D341Med (cell line): ENCODE measurements at places on chromosomes 13 and 19.
A peak's percentile ranks its signal among the peaks of the same experiment; 100 is the strongest.

- DNase-seq, result no peak
Measured at GRCh38 chr19:29952646-29953045, 10.6 kb downstream of the URI1 start.

GRCh38 chr13:107518292-107518691 lies 697.0 kb downstream of the LIG4 start:
- DNase-seq, result no peak

GRCh38 chr19:31139871-31140505 lies 209.2 kb downstream of the TSHZ3 start:
- DNase-seq, result no peak

DNA sequence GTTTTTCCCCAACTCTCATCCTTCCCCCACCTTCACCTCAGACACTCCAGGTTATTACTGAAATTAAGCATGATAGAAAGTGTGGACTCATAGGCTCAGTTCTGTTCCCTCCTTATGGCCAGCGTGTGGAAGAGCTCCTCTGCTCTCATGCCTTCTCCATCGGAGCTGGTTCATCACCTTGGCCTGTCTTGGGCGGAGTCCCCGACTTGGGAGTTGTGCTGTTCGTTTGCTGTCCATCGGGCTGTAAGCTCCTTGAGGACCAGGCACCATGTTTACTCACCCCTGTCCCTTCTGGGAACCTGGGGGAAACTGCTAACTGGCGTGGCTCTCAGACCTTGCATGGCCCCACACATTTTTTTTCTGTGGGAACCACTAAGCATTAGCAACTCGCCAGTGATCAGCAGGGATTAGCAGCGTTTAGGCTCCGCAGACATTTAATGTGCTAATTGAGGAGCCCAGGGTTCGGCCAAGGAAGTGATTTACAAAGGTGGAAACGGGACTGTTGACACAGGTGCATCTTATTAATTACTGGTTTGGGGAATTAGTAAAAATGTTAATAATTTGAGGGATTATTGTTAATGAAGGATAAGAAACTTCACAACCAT lies 123.8 kb downstream of the TM9SF2 start:
- peak; percentile 48 for DNase-seq

- DNase-seq, result no peak
Measured at GRCh38 chr19:18800636-18801035, 9.5 kb upstream of the COMP start.

DNA sequence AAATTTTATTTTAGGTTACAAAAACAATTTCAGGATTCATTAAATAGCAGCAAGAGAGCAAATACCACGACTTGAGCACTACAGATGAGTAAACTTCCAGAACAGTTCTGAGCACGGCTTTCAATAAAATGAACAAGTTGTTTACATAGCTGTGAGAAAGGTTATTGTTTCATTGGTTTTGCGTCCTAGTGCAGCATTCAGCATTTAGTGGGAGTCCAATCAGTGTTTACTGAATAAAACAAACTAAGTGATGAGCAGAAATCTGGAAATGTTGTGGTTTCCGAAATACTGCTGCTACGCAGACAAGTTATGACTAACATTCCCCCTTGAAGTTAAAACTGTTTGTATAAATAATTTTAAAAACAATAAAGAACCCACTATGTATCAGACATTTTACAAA lies 251.5 kb upstream of the STARD13 start:
- no peak for DNase-seq

- peak; percentile 4 for DNase-seq
Measured at GRCh38 chr13:82165396-82166174, 1716.7 kb downstream of the SLITRK1 start.

DNA sequence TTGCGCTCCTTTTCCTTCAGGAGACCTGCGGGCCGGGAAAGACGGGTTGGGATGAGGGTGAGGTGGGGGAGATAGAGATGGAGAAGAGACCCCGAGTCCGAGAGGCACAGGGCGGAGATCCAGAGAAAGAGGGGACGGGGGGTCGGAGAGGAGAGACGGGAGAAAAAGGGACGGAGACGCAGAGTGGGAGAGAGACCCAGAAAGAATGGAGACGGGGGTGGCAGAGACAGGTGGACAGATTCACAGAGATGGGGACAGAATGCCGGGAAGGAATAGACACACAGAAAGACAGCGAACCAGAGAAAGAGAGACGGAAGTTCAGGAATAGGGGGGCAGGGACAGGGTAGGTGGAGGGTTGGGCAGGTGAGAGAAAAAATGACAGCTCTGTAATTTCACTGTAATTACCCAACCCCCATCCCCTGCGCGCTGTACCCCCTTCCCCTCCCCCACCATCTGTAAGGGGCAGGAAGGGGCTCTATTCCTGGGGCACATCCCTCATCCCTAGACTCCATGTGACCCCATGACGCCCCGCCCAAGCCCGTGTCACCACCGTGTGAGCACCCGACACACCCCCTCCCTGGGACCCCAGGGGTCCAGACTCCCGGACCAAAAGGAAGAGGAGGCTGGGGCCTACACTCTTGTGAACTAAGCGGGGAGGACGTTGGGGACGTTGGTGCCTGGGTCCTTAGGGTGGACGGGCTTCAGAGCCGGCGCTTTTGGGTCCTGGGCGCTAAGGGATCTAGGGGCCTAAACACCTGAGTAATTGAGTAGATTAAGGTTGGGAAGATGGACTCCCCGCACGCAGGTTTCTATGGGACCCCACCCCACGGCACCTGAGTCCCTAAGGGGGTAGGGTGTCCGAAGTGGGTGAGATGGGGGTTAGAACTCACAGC lies 967 bp downstream of the DBP start:
- peak; percentile 48 for DNase-seq

DNA sequence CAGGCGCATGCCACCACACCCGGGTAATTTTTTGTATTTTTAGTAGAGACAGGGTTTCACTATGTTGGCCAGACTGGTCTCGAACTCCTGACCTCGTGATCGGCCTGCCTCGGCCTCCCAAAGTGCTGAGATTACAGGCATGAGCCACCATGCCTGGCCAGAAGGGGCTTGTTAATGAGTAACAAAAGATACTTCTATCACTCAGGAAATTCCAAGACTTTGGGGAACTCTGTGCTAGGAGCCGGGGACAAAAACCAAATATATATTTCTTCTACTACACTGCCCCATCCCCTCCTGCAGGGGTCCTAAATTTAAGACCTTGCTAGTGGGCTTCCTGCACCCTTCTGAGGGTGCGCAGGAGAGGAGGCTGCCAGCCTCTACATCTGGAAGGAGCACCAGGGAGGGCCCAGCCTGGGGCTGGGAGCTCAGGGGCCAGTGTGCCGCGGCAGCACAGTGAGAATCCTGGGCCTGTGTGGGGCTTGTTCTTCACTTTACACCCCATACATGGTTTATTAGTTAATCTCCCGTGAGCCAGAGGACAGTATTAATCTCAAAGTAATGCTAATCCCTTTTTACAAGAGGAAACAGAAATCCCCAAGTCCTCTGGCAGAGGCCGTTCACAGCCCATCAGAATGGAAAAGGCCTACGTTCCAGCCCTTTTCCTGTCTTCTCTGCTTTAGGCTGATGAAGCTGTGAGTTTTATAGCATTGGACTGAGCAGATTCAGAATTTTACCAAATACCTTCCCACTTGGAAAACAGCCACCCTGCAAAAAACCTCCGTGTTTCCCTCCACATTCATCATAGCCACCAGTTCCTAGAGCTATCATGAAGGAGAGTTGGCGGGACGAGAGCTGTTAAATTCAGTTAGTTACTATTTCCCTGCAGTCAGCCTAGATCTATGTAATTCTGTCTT lies 44.4 kb upstream of the NPAS1 start:
- DNase-seq, result peak; percentile 83

- no peak for DNase-seq
Measured at GRCh38 chr13:90918536-90918935, 429.0 kb upstream of the MIR17HG start.

DNA sequence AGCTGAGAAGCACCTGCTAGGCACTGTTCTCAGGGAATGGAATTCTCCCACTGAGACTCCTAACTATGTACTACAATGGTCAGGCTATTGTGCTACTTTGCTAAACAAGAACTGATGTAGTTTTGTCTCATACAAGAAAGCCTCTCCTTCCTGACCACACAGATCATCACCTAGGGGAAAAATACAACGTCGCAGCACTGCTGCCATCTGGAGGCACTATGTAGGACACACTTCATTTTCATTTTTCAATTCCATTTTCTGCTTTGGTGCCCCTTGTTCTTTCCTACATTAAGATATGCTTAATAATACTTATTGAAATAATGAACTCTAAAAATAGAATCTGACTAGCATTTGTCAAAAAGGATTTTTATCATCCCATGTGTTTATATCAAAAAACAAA lies 21.1 kb downstream of the PROSER1 start:
- DNase-seq, result peak; percentile 61

DNA sequence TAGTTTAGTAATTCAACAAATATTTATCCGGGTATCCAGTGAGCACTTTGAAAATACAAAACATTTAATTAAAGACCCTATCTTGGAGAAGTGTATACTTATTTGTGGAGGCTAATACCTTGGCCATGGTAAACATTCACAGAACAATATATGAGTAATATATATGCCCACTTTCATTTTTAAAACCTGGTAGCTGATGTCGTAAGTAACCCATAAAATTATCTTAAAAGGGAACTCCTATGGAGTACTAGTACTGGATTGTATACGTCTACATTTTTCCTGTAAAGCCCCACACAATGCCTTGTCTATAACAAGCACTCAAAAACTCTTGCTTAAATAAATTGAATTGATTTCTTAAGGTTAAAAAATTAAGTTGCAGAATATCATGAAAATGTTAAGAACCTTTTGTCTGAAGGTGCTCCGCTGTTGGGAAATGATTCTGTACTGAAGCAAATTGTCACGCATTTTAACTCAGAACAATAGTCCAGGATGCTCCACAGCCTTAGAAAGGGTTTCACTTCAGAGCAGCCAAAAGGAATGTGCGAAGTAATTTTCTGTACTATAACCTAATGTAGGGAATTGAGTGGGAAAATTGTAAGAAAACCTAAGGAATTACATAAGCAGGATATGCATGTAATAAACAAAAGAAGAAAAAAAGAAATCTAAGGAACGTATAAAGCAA lies 58.9 kb upstream of the C1QTNF9 start:
- DNase-seq, result no peak

- no peak for DNase-seq
Measured at GRCh38 chr19:45934551-45935230, 20.1 kb upstream of the NANOS2 start.

DNA sequence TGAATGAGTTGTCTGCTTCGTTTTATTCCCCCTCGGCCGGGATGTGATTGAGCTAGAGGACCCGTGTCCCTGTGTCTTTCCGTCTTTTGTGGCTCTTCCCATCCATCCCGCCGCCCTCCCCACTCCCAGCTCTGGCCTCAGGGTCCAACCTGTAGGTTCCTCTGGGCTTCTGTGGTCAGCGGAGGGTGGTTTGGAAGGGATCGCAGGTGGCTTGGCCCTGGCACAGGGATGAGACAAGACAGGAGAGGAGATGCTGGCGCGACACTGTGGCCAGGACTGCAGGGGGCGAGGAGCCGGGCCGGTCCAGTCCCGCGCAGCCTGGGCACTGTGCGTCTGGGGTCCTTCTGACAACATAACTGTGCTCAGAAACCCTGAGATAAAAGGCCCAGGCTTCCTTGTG lies 2.0 kb downstream of the EVI5L start:
- DNase-seq, result no peak

GRCh38 chr13:33958964-33959363 lies 141.0 kb downstream of the RFC3 start:
- no peak for DNase-seq

- no peak for DNase-seq
Measured at GRCh38 chr13:78700121-78700910, 41.4 kb upstream of the OBI1 start.

DNA sequence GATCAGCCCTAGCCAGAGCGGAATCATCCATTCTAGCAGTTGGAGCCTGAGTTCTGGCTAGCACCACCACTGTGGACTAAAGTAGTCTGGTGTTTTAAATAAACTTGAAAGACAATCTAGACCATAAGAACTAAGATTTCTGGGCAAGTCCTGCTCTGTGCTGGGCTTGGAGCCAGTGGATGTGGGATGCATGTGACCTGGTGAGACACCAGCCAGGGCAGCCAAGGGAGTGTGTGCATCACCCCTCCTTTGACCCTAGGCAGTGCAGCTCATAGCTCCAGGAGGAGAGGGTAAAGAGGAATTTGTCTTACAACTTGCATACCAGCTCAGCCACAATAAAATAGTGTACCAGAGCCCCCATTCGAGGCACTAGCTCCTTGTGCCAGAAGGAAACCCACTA lies 21.0 kb downstream of the ITGBL1 start:
- DNase-seq, result no peak

DNA sequence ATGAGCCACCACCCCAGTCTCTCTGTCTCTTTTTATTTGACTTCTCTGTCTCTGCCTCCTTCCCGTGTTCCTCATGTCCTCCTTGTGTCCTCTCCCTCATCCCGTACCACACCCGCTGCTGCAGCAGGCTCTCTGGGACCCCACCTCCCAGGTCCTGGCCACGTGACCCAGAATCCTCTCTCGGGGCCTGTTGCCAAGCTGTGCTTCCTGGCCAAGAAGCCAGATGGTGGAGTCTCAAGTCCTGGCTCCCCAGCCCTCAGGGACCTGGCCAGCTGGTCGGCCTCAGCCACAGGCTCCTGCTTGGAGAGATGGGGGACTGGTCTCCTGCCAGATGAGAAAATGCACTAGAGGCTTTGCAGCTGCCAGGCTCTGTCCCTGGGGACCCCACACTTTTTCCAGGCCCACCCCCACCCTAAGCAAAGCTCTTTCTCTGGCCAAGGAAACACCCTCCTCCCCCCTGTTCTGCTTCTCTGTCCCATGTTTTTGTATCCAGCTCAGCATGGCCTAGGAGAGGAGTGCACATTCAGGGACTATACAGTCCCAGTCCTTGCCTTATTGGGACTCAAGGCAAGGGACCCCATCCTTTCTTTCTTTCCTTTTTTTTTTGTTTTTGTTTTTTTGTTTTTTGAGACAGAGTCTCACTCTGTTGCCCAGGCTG lies 34.3 kb upstream of the SHKBP1 start:
- DNase-seq, result peak; percentile 90

GRCh38 chr19:51440846-51441409 lies 17.3 kb downstream of the SIGLEC8 start:
- DNase-seq, result no peak

DNA sequence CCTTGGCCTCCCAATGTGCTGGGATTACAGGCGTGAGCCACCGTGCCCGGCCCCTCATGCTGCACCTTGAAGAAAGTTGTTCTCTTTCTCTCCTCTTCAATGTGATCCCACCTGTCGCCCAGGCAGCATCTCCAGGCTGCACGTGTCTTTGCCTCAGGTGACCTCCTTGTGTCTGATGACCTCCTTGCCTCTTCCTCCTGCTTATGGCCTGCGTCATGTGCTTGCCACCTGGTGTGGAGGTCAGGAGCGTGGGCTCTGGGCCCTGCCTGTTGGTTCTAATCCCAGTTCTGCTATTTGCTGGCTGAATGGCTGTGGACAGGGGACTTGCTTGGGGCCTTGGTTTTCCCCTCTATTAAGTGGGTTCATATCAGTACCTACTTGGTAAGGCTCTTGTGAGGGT lies 6.3 kb downstream of the BICRA start:
- peak; percentile 15 for DNase-seq
